ENCODE measurements at places on chromosomes 16 and 17. TPM values are rescaled to one million over a fixed set of nuclear protein-coding genes. Genes with fewer than 3 reads are reported as not detected.

IL34 gene
- total RNA-seq: not detected

HOXB2 gene
- 31.9 TPM for total RNA-seq

POLR2A gene
- total RNA-seq: 186 TPM

CCL17 gene
- not detected for total RNA-seq

SLC16A6 gene
- 6.9 TPM for total RNA-seq

KCNH4 gene
- 0.18 TPM for total RNA-seq

XAF1 gene
- 41.3 TPM for total RNA-seq

PIRT gene
- total RNA-seq: not detected

KRTAP1-5 gene
- not detected for total RNA-seq

DNA sequence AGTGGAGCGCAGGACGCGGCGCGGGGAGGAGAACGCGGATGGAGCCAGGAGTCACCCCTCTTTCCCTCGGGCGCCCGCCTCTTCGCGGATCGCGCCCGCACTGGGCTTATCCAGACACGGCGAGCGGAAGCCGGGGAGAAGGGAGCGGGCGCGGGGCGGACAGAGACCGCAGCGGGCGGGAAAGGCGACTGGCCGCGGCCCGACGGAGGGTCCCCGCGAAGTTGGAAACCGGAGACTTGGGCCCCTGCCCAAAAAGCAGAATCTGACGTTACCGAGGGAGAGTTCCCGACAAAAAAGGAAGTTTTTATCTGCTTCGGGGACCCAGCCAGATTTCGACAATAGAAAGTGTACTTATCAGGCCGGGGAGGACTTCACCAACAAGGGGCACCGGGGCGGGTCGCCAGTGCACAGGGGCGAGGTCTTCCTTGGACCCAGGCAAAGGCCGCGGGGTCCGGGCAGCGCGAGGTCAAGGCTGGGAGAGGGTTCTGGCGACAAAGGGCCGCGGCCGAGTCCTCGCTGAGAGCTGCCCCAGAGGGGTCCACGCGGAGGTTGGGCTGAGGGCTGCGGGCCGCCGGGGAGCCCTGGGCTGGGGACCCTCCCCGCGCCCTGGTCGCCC lies 519 bp downstream of the ST6GALNAC2 start:
- no peak for DNase-seq

- peak; percentile 67 for DNase-seq
Observed at GRCh38 chr17:67082107-67082506, 37.8 kb downstream of the CACNG1 start.

DNA sequence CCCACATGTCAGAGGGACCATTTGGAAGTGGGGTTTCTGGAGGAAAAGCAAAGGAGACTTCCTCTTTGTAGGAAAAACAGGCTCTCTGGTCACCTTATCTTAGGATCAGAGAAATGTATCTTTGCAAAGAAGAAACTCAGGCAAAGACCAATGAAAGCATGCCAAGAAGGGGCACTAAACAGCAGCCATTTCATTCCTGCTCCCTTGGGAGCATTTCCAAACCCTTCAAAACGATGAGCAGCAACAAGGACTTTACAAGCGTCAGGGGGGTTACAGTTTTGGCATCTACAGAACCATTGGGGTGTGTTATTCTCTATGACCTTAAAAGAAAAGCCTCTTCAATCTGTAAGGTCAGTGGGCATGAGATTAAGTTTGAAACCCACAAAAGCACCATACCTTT lies 122.8 kb downstream of the SMG6 start:
- no peak for DNase-seq

- no peak for DNase-seq
Observed at GRCh38 chr17:60106340-60107059, 27.8 kb upstream of the HEATR6 start.

GRCh38 chr17:29247219-29247618 lies 560 bp downstream of the CRYBA1 start:
- DNase-seq: no peak

GRCh38 chr17:3002538-3003295 lies 60.7 kb downstream of the OR1D5 start:
- DNase-seq: peak; percentile 35

- no peak for DNase-seq
Observed at GRCh38 chr17:79861413-79862216, 22.4 kb upstream of the CBX4 start.

DNA sequence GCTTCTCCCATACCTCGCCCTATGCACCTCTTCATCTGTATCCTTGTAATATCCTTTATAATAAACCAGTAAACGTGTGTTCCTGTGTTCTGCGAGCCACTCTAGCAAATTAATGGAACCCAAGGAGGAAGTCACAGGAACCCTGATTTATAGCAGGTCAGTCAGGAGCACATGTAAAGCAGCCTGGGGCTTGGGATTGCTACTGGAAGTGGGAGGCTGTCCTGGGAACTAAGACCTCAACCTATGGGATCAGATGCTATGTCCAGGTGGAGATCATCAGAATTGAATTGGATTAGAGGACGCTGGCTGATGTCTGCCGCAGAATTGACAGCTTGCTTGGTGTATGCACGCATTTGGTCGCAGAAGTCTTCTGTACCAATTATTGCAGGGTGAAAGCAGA lies 15.7 kb downstream of the WNT3 start:
- no peak for DNase-seq

DNA sequence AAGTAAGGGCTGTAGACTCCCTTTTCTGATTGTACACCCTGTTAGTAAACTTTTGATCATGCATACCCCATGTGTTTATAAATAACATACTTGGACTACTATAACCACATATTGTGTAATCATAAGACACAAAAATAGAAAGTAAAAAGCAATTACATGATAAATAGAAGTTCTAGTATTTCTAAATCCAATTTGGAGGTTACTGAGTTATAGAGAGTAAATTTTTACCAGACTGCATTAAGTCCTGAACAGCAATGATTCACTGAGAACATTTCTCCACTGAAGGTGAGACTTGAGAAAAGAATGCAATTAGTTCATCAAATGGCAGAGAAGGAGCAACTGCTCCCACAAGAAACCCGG lies 7.7 kb upstream of the TBKBP1 start:
- no peak for DNase-seq

GRCh38 chr17:33284022-33284421 lies 9.1 kb downstream of the ASIC2 start:
- DNase-seq: no peak

- no peak for DNase-seq
Observed at GRCh38 chr17:41724476-41725050, 9.9 kb downstream of the HAP1 start.

DNA sequence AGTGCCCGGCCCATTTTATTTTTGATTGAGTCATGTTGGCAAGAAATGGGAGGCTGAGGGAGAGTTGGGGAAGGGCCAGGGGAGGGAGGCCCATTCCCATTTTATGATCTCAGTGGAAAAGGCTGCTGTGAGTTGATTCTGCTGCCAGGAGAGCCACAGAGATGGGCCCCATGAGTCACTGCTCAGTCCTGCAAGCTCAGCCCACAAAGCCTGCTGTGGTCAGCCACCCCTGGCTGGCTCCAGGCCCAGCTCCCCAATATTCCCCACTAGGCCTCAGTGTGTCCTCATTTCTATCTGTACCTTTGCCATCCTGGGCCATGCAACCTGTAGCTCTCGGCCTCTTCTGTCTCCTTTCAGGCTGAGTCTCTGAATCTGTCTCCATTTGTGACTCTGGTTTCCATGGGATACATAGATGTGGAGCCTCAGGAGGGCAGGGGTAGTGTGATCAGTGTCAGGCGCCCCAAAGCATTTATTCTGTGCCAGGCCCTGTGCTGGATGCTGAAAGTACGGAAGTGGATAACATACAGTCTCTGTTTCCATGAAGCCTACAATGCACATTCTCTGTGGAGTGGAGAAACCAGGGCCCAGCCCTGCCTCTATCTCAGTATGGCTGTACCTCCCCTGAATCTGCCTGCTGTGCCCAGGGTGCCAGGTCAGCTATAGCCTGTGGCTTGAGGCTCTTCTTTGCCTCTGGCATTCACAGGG lies 1.9 kb upstream of the PLEKHG4 start:
- DNase-seq: no peak

DNA sequence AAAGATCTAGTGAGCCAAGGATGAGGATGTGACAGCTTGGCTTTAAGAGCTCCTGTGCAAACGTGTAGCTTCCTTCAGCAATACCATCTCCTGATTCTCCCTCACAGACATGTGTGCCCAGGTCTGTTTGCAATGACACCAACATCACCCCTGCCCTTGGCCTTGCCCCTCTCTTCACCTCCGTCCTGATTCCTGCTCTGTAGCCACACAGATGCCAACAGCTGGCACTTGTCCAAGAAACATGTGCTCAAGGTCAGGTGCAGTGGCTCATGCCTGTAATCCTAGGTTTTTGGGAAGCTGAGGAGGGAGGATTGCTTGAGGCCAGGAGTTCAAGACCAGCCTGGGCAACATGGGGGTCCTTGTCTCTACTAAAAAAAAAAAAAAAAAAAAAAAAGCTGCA lies 103.8 kb upstream of the CRHR1 start:
- DNase-seq: no peak

DNA sequence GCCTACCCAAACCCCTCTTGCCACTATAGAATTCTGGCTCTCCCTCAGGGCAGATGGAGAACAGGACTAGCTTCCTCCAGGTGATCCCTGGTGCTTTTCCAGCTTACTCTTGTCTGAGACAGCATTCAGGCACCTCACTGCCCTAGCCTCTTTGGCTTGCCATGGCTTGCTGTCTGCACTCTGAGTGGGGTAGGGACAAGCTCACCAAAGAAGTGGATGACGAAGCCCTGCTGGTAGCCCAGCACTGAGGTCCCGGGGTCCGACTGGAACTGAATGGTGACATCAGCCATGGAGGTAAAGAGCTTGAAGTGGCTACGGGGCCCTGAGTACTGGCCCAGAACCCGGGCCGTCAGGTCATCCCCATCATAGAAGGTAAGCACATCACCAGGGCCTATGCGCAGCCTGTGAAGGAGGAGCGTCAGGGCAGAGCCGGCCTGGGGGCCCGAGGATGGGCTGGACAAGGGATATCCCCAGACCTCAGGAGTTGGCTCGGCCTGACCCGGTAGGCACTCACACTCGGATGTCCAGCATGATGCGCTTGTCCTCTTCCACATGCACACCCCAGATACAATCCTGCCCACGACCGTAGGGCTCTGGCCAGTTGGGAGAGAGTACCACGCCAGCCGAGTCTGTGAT lies 7.6 kb upstream of the PHF12 start:
- no peak for DNase-seq

DNA sequence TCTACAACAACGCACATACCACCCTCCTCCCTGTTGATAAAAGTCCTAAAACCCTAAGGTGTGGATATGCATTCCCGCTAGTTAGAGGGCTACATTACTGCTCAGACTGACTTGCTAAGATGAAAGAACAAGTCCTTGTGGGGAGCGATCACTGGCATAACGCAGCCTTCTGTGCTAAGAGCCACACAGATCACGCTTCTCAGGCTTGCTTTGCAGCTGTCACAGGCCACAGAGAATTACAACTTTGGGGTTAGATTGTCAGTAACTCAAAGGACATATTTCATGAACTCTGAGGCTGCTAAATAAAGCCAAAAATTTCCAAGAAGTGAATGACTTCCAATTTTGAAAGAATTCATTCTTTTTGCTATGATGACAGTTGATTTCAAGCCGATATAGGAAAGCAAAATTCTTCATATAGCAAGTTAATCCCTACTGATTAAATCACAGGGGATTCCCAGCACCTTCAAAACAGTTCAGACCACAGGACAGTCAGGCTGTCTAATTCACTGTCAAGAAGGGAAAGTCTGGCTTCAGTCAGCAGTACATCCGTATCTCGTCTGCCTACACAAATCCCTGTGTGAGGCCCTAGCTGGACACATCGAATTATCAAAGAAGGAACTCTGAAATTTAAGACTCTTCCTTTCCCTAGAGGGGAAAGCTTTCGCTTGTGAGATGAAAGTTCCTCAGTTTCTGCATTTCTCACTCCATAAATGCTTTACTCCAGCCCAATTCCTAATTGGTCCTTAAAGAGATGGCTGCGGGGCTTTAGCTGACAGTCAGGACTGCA lies 107.1 kb downstream of the VPS53 start:
- DNase-seq: no peak

- DNase-seq: no peak
Observed at GRCh38 chr17:63133491-63133890, 167.5 kb downstream of the TANC2 start.

GRCh38 chr17:27408891-27409290 lies 47.4 kb upstream of the KSR1 start:
- DNase-seq: no peak

- peak; percentile 48 for DNase-seq
Observed at GRCh38 chr17:17729620-17730249, 48.5 kb downstream of the RAI1 start.

DNA sequence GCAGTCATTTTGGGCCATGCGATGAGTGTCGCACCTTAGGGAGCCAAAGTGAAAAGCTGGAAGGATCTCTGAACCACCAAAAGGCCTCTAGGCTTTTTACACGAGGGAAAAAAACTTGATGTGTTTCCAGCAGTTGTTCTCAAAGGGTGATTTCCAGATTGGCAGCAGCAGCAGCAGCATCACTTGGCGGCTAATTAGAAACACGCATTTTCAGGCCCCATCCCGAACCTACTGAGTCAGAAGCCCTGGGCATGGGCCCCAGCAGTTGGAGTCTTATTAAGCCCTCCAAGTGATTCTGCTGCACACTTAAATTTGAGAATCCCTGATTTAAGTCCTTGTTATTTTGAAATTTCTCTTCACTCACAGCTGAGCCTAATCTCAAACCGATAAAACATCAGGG lies 25.3 kb upstream of the PYY start:
- no peak for DNase-seq

- no peak for DNase-seq
Observed at GRCh38 chr17:846901-847843, 65.0 kb downstream of the MRM3 start.

DNA sequence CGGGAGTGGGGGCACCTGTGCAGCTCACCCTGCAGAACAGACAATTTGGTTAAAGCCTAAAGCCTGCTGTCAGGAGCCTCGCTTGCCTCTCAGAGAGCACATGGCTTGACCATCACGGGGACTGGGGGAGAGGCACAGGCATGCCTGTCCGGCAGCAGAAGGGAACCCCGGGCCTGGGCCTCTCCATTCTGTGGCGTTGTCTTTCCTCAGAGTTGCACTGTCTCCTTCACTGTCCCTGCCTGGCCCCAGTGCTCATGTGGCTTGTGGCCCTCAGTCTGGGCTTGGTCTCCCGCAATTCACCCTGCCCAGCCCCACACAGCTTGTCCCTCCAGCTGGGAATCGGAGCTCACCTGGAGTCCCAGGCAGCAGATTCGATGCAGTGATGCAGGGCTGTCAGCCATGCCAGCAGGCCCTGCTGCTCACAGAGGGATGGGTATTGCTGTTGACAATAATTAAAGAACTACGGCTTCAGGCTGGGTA lies 189.9 kb downstream of the SEC14L1 start:
- no peak for DNase-seq

DNA sequence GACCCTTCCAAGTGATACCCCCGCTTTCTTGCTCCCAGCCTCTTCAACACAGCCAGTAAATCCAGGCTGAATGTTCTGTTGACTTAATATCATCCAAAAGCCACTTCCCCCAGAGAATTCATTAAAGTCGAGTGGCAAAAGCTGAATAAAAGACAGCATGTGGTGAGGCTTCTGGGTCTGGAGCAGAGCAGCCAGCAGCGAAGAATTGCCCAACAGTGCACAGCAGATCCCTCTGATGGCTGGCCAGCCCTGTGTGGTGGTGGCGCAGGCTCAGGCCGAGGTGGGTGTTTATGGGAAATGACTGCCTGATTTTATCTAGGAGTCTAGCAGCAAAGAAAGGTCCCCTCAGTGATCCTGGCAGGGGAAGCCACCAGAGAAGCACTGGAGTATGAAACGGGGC lies 30.3 kb upstream of the RCVRN start:
- no peak for DNase-seq

- no peak for DNase-seq
Observed at GRCh38 chr17:59783221-59784047, 76.0 kb downstream of the VMP1 start.
